ENCODE measurements at places on chromosomes 3 and 15. TPM values are rescaled to one million over a fixed set of nuclear protein-coding genes. Genes with fewer than 3 reads are reported as not detected.

P2RY1 gene
- 5.6 TPM for total RNA-seq

ACP3 gene
- not detected for total RNA-seq

SLC24A5 gene
- total RNA-seq = not detected

CNTN4 gene
- not detected for total RNA-seq

FBXL2 gene
- total RNA-seq = 5.9 TPM

DNAH12 gene
- total RNA-seq = not detected

SPG11 gene
- total RNA-seq = 26.7 TPM

UROC1 gene
- 0.03 TPM for total RNA-seq

SMCO1 gene
- 0.14 TPM for total RNA-seq

GJD2 gene
- total RNA-seq = not detected

CLDN11 gene
- total RNA-seq = not detected

MON1A gene
- 24.0 TPM for total RNA-seq

Measured in HT1080 (cell line).